ENCODE measurements at places on chromosomes 13 and 19.

GRCh38 chr13:105403086-105403485, 1132.4 kb downstream of the EFNB2 start:
- no peak for DNase-seq

- DNase-seq = no peak
These were observed 10.1 kb downstream of the COG3 start for GRCh38 chr13:45474584-45475454.

DNA sequence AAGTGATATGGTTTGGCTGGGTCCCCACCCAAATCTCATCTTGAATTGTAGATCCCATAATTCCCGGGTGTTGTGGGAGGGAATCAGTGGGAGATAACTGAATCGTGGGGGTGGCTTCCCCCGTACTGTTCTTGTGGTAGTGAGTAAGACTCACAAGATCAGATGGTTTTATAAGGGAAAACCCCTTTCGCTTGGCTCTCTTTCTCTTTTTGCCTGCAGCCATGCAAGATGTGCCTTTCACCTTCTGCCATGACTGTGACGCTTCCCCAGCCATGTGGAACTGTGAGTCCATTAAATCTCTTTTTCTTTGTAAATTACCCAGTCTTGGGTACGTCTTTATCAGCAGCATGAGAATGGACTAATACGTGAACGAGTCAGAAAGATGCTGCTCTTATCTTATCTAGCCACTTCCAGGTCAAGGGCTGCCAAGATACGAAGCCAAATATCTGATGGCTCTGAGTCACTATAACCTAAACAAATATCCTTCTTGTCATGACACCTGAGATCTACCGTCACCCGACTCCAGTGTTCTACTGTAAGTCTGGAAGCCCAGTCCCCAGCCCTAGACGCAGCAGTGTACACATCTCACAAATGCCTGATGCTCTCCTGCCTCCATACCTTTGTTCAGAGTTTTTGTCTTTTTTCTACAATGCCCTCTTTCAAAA, 45.9 kb downstream of the SLC15A1 start:
- DNase-seq = no peak

DNA sequence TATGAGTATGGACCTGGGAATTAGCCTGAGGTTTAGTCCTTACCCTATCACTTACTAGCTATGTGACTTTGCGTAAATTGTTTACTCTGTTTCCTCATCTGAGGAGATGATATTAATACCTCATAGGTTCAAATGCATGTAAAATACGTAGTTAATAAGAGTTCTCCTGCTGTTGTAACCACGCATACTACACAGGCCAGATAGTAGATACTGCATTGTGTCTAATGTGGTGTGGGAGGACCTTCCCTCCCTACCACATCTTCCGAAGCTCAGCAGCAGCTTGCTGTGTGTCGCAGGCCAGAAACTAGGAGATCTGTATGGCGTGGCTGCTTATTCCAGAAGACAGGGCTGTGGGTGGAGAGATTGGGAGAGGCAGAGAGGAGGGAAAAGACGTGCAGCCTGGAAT, 23.0 kb downstream of the GTF2F2 start:
- DNase-seq = no peak

- peak; percentile 6 for DNase-seq
These were observed 10.8 kb downstream of the C2CD4C start for GRCh38 chr19:397941-398706.

GRCh38 chr19:6221878-6222746, 57.7 kb downstream of the MLLT1 start:
- DNase-seq = no peak

DNA sequence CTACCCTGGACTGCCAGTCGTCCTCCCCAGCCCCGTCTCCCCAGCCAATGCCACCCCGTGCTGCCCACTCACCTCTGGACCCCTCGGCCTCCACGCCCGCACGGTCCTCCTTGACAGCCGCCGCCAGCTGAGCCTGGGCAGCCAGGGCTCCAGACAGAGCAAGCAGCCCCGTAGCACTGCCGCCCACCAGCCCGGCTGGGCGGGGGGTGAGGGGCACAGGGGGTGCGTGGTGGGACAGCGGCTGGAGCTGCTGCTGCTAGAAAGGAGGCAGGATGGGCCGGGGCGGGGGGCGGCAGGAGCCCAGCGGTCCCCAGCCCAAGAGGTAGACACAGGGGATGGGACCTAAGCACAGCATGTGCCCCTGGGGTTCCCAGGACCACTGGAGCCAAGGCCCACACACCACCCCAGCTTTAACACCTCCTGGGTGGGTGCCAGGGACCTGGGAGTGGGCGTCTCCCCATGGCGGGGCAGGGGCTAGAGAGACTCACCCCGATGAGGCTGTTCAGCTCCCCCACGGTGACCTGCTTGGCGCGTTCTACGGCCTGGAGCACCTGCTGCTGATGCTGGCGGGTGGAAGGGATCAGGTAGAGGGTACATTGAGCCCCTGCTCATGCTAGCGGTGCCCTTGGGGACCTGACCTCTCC, 9.7 kb downstream of the TLE2 start:
- no peak for DNase-seq

- DNase-seq = no peak
These were observed 24.5 kb downstream of the RDH8 start for GRCh38 chr19:10037809-10038208.

DNA sequence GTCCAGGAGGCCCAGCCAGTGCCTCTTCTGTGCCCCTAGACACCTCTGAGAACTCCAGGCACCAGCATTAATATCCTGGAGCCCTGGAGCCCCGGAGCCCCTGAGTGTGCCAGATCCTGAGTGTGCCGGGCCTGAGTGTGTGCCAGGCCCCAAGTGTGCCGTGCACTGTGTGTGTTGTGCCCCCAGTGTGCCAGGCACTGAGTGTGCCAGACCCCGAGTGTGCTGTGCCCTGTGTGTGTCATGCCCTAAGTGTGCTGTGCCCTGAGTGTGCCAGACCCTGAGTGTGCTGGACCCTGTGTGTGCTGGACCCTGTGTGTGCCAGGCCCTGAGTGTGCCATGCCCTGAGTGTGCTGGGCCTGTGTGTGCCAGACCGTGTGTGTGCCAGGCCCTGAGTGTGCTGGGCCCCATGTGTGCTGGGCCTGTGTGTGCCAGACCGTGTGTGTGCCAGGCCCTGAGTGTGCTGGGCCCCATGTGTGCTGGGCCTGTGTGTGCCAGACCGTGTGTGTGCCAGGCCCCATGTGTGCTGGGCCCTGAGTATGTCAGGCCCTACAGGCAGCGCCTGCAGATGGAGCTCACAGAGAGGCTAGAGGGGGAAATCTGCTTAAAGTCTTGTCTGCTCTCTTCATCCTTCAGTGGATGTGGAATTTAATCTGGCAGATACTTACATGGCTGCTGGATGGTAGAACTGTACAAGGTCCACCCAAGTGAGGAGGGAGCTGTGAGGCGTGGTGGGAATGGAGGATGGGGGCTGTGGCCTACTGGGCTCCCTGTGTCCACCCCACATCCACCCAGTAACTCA, 53.9 kb downstream of the C13orf46 start:
- no peak for DNase-seq

DNA sequence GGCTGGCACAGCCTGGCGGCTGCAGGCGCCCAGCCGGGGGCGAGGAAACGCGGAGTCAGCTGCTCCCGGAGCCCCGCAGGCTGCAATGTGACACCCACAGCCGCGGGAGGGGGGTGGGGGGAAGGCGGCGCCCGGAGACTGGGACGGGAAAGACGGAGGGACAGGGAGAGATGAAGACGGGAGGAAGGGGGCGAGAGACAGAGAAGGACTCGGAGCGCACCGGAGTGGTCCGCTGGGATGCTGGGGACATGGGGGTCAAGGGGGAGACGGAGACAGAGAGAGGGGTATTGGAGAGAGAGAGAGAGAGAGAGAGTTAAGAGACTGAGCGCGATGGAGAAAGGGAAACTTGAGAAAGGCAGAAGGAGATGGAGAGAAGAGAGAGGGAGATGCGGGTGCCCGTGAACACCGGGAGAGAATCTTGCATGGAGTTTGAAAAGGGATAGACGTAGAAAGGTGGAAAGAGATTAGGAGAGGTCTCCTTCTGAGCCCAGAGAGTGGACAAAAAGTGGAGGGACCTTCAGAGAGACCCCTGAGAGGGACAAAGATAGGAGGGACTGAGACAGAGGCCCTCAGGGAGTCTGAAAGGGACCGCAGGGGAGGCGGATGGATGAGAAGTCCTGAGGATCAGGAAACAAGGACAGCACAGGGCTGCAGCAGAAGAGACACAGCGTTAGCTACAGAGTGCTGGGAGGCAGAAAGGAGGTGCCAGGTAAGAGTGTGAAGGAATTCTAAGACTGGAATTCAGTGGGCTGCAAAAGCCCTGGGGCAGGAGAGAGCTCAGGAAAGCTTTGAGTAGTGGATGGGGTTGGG, 1.0 kb downstream of the SCN1B start:
- no peak for DNase-seq

DNA sequence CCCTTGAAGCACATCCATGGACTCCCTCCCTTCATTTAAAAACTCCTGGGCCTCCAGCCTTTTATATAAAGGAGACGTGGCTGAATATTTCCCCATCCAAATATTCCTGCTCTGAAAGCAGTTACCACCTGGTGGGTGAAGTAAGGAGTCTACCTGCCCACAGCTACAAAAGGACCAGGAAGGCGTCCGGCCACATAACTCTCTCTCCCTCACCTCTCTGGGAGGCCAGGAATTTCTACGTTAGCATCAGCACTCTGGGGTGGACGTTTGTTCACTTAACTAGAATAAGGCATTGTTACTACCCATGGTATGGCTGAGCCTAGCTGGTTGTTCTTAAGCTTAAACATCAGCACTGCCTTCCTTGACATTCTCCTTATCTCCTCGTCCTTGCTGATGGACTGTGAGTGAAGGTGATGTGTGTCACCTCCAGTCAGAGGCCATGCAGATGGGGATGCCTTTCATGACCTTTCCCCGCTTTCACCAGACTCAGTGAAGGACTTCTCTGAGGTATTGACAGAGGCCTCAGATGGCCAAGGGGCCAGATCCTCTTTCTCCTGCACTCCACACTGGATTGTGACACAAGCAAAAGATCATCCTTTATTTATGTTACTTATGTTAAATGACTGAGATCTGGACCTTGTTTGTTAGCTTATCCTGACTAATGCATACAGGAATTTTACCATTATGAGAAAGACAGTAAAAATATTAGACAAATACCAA, 22.2 kb upstream of the KPNA3 start:
- DNase-seq = no peak

GRCh38 chr19:3698386-3698950, 1.8 kb downstream of the PIP5K1C start:
- no peak for DNase-seq

- no peak for DNase-seq
These were observed 8.0 kb downstream of the POP4 start for GRCh38 chr19:29614046-29614445.

DNA sequence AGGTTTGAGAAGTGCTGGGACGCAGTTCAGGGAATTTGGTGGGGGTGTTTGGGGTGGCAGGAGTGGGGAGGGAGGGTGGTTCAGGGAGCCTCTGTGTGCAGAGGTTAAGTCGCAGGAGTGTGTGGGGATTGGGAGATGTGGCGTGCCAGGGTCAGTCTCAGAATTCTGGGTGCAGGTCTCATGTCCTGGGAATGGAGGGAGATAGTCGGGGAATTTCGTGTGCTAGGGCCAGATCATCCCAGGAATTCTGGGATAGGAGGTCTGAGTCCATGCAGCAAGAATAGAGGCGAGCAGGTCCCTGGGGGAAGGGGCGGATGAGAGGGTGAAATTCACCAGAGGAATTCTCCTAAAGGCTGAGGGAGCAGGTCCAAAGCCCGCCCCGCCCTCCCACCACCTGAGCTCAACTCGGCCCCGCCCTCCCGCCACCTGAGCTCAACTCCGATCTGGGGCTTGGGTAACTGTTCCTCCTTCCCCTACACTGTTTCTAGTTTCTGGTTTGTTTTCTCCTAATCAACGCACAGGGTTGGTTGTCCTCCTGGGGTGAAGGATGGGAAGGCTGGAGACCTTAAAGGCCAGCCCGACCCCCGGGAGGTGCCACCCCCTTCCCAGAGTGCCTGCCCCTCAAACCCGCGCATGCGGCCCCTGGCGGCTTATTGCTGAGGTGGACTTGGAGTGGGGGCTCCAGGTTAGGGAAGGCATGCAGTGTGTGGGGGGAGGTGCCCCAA, 15.2 kb downstream of the KCNC3 start:
- no peak for DNase-seq

- DNase-seq = no peak
These were observed 355.8 kb upstream of the HTR2A start for GRCh38 chr13:47252627-47253026.

- no peak for DNase-seq
These were observed 31.0 kb downstream of the LYL1 start for GRCh38 chr19:13071444-13072187.

DNA sequence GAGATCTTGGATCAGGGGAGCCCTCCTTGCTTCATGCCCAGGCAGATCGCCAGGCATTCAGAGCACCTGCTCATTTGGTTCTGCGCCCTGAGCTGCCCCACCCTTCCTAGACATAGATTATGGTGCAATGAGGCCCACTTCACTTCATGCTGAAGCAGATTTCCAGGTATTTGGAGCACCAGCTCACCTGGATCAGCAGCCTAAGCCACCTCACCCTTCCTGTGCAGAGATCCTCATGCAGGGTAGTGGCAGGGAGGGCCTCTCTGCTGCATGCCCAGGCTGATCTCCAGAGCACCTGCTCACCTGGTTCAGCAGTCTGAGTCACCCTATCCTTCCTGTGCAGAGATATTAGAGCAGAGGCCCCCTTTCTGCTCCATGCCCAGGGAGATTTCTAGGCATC, 1966.1 kb downstream of the PCDH9 start:
- DNase-seq = no peak

DNA sequence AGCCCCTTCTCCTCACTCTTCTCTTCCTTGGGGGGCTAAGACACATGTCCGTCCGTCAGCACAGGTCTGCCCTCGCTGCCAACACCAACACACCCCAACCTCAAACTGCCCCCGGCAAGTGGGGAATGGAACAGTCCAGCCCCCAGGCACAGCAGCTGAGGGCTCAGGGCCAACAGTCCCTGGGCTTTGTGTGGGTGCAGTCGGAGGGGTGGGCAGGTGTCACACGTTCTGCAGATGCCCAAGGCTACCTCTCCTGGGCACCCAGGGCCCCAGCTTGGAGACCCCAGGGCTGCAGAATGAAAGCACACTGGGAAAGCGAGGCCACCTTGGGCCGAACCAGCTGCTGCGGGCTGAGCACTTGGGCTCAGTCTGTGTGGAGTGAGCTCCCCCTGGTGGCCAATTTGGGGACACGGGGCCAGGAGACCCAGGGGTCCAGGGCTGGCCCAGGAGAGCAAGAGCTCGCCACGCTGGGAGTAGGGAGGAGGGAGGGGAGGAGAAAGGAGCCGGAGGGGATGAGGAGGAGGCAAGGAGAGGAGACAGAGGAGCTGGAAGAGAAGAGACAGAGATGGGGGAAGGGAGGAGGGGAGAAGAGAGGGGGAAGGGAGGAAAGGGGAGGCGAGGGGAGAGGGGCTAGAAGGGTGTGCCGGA, 14.0 kb upstream of the ATP8B3 start:
- DNase-seq = peak; percentile 80

GRCh38 chr13:37657134-37657533, 58.6 kb upstream of the POSTN start:
- no peak for DNase-seq
